ENCODE measurements at places on chromosomes 13 and 19.
A peak's percentile ranks its signal among the peaks of the same experiment; 100 is the strongest.

DNA sequence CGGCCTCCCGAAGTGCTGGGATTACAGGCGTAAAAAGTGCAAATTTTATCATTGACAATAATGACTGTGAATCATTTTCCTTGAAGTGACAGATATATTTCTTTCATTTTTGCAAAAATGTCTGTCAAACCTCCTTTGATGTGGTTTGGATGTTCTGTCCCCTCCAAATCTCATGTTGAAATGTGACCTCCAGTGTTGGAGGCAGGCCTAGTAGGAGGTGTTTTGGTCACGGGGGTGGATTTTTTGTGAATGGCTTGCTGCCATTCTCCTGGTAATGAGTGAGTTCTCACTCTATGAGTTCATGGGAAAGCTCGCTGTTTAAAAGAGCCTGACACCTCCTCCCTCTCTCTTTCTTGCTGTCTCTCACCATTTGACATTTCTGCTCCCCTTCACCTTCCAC lies 5.5 kb upstream of the SLC1A6 start:
- no peak for DNase-seq

DNA sequence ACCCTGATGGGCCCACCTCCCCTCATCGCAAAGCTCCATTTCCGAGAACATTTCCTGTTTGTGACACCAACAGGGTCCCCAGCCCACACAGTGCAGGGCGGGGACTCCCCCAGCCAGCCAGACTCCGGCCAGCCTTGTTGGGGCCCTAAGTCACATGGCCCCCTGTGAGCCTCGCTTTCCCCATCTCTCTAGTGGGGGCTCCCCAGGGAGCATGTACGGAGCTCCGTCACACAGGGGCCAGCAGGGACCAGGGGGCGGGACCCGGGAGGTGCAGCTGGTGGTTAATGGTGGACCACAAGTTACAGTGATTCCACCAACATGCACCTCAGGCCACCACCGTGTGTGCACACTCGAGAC lies 1.7 kb downstream of the TBXA2R start:
- DNase-seq: no peak

DNA sequence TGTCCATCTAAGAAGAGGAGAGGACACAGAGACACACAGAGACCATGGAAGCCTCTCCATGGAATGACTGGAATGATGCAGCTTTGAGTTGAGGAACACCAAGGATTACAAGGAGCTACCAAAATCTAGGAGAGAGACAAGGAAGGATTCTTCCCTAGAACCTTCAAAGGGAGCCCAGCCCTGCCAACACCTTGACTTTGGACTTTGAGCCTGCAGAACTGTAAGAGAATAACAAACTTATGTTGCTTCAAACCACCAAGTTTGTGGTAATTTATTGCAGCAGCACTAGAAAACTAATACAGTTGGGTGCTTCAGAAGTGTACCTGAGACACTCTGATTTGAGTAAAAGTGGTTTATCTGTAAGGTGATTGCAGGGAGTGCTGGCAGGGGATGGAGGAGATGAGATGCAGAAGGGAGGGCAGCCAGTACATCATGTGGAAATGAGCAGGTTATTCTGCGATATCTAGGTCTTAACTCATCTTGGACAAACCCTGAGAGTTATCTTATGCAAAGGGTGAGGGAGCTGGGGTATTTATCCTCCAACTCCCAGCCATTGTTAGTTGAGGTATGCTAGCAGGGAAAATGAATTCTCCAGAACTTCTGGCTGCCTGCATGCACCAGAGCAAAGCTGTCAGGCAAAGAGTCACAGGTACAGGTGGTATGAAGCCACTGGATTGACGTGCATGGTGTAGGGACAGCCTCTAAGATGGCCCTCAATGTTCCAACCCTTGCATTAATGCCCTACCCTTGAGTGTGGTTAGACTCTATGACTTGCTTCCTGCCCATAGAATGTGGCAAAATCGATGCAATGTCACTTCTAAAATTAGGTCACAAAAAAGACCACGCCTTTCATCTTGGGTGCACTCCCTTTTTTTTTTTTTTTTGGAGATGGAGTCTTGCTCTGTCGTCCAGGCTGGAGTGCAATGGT lies 31.3 kb upstream of the ADGRL1 start:
- DNase-seq: no peak

DNA sequence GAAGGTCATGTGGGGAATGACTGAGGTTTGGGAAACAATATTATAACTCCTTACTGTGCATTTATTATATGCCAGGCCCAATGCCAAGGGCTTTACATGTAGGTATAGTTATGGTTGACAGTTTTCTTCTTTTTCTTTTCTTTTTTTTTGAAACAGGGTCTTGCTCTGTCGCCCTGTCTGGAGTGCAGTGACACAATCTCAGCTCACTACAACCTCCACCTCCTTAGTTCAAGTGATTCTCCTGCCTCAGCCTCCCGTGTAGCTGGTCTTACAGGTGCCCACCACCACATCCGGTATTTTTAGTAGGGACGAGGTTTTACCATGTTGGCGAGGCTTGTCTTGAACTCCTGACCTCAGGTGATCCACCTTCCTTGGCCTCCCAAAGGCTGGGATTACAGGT lies 13.8 kb downstream of the RTN2 start:
- DNase-seq: no peak

GRCh38 chr19:15841875-15842569 lies 26.6 kb upstream of the OR10H1 start:
- no peak for DNase-seq

DNA sequence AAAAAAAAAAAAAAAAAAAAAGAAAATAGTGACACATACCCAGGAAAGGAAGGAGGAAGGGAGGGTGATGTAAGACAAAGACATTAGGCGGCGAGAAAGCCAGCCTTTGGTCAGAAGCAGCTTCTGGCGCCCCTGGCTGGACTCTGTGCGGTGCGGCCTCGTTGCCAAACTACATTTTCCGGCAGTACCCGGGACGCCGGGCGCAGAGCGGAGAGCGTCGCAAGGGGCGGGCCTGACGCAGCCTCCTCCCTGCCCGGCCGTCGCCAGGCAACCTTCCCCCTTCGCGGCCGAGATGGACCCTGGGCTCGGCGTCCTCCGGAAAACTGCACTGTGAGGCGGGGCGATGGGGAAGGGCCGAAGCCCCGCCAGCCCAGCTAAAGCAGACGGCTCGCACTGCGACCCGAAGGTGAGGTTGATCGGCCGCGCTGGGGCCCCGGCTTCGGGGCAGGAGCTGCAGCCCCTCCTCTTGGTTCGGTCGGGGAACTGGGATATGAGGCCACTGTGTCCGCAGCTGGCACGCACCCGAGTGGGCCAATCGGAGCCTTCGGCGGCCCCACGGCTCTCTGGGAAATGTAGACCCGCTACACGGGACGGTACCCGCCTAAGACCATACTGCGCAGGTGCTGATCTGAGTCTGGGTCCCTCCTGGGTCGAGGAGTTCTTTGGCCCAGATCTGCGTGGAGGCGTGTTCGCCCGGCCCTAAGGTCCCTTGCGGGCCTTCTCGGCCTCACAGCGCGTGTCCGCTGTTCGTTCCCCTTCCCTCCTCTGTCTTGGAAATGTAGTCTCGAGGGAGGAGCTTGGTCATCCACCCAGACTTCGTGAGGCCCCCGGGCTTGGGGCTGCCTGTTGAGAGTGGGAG lies 2.3 kb upstream of the MZF1 start:
- DNase-seq: no peak

GRCh38 chr13:100627120-100627519 lies 38.5 kb upstream of the GGACT start:
- no peak for DNase-seq

- DNase-seq: no peak
Measured at GRCh38 chr13:72204291-72204690, 337.3 kb upstream of the DACH1 start.

DNA sequence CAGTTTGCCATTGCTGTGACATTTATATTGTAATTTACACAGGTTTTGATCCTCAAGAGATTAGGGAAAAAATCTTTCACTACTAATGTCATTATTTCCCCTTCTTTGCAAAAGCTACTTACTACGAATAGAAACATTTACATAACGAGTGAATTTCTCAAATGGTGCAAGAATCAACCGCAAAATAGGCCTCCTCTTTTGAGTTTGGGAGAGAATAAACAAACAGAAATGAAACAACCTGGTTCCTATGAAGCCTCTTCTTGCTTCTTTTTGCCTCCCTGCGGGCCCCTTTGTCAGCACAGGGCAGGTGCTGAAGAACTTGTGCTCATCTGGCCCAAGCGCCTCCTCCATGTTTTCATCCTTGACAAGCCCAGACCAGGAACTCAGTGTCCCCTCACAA lies 10.1 kb upstream of the GJA3 start:
- DNase-seq: no peak

GRCh38 chr19:20968092-20968491 lies 45.0 kb downstream of the ZNF85 start:
- DNase-seq: no peak

DNA sequence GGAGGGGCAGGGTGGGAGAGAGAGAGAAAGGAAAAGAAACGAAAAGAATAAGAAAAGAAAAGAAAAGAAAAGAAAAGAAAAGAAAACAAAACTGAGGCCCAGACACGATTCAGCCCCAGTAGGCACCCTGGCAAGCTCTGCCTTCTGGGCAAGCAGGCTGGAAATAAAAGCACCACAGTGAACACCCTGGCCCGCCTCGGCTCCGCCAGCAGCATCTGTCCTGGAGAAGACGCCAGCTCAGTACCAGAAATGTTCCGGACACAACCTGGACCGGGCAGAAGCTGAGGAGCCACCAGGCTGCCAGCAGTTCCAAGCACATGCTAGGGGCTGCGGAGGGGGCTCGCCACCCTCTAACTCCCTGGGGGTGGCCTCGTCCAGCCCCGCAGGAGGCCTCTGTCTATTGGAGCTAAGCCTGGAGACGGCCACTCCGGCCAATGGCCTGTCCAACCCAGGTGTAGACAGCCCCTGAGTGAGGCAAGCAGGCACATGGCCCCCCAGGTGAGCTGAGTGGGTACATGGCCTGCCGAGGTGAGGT lies 11.4 kb upstream of the CPAMD8 start:
- DNase-seq: peak; percentile 41

DNA sequence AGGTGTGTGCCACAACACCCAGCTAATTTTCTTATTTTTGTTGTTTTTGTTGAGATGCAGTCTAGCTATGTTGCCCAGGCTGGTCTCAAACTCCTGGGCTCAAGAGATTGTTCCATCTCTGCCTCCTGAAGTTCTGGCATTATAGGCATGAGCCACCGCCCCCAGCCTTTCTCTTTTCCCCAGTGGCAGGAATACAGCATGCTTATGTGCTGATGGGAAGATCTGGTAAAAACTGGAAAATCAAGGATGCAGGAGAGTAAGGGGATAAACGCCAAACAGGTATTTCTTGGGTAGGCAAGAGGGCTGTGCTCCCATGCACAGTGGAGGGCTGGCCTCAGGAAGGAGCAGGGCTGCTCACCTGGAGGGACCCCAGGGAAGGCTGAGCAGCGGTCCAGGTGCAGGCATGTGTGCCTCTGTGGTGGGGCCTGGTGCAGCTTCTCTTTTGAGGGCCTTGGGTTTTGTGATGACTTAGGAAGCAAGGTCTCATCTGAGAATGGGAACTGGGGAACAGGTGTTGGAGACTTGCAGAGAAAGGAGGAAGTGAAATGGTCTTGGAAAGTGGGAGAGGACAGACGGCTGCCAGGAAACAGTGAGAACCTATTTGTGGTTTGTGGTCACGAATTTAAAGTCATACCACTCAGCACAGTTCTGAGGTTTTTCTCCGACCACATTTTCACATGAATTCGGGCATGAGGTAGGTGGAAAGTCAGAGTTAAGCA lies 106.5 kb downstream of the TEX26 start:
- DNase-seq: no peak

- no peak for DNase-seq
Measured at GRCh38 chr13:24199016-24199415, 38.5 kb downstream of the SPATA13 start.

- no peak for DNase-seq
Measured at GRCh38 chr19:370641-371330, 26.2 kb upstream of the MIER2 start.

DNA sequence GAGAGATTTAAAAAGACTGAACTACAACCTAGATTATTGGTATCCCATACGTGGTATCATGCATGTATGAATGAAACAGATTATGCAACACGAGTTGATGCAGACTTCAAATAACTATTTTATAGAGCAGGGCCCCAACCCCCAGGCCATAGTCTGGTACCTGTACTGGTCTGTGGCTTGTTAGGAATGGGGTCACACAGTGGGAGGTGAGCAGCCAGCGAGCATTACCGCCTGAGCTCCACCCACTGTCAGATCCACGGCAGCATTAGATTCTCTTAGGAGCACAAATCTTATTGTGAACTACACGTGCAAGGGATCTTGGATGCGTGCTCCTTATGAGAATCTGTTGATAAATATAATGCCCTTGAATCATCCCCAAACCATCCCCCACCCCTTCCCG lies 320.2 kb downstream of the TBC1D4 start:
- no peak for DNase-seq

DNA sequence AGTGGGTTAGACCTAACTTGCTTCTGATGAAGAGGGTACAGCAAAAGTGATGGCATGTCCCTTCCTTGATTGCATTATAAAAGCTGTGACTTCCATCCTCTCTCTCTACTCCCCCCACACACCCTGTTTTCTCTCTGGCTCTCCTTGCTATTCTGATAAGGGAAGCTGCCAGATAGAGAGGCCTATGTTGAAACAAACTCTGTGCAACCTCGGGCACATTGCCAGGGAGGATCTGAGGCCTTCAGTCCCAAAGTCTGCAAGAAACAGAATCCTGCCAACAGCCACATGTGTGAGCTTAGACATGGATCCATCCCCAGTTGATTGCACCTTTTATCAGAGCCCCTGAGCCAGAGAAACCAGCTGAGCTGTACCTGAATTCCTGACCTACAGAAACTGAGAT lies 44.8 kb upstream of the ARGLU1 start:
- DNase-seq: no peak

DNA sequence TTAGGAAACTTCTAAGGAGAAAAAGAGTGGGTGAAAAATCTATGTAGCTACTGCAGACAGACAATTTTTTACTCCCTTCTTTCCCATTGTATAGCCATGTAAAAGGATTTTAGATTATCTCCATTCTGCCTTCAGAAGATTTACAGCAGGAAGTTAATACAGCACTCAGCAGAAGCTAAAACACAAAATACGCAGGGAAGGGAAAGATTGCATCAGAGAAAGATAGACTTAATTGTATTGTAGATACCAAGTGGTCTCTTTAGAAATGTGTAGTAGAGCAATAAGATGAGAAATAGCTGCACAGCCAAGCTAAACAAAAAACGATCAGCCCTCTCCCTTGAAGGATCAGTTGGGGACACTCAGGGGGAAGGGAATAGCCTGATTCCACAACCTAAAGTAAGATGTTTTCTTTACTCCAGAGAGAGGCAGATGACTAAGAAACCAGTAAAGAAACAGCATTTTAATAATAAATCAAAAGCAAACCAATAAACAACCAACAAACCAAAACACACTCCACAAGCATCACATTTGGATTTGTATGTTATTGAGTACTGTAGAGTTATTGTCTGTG lies 236.7 kb upstream of the SLITRK1 start:
- no peak for DNase-seq

GRCh38 chr19:56137405-56137804 lies 3.7 kb upstream of the ZNF444 start:
- DNase-seq: no peak

GRCh38 chr13:110636053-110636475 lies 20.7 kb downstream of the NAXD start:
- no peak for DNase-seq

DNA sequence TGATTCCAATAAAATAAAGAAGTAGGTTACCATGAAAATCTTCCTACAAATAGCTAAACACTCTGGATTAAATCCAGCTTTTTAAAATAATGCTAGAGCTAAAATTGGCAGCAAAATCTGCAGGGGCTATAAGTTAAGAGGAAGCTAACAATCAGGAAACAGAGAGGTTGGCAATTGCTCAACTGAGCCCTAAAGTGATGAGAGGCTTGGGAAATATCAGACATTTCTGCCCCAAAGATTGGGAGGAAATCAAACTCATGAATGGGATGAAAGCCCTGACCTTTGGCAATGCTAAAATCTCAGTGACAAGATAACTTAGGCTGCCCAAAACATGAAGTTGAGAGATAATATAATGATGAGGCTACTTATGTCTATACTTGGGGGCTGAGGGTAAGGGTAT lies 1437.9 kb downstream of the EFNB2 start:
- DNase-seq: no peak

All from anterior cingulate cortex (tissue), 58 donors.